ENCODE measurements at places on chromosomes 2 and 18.

- DNase-seq, result no peak
These were observed 7.2 kb upstream of the KLHL29 start for GRCh38 chr2:23377771-23378170.

DNA sequence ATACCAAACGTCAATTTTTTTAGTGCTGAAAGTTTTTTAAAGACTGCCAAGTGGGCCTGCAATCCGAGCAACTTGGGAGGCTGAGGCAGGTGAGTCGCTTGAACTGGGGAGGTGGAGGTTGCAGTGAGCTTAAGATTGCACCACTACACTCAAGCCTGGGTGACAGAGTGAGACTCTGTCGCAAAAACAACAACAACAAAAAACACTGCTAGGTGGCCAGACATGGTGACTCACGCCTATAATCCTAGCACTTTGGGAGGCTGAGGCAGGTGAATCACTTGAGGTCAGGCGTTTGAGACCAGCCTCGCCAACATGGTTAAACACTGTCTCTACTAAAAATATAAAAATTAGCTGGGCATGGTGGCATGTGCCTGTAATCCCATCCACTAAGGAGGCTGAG is 202.8 kb upstream of the COPS8 start:
- DNase-seq, result no peak

DNA sequence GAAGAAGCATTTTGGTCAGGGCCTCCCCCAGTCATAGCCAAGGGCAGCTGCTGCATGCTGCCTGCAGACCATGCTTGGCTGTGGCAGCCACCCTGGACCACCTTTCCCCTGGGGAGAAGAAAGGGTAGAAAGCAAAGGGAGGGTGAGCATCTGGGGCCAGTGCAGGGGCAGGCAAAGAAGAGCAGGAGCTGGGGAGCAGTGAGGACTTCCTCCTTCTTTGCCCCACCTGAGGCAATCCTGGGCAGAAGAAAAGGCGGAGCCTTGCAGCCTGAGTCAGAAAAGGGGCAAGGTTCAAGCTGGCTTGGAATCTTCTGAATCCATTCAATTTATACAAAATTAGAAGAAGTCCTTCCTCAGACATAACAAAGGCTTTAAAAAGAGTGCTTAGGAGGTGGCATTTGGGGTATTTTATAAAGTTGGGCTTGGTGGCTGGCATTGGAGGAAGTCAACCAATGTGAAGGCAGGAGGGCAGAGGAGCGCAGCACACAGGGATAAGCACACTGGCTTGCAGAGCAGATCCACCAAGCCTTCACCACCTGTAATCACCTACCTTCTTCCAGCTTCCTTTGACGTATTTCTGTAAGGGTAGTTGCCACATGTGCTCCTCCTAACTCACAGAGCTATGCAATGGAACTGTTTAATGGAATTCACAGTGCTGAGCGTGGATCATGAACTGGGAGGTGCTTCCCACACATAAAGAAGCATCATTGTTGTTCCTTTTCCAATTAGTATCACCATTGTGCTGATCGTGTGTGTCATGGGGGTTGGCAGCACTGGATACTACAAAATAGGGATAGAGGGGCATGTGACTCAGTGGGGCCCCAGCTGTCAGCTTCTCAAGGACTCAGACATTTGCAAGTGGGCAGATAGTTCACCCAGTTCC is 154.4 kb upstream of the EPAS1 start:
- no peak for DNase-seq

DNA sequence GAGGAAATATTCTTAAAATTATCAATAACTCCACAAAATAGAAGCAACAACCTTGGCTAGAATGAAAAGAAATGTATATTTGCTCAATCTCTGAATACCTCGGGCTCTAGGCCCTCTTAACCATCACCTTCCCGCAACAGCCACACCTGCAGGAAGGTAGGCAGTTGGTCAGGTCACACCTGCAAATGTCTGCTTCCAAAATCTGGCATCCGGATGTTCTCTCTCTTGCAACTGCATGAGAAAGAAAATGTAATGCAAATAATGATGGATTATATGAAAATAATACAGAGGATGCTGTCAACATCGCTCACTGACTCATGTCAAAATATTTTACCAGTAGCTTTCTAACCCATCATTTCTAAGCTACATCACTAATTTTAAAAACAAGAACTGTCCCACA is 148.3 kb downstream of the SATB2 start:
- DNase-seq, result no peak

DNA sequence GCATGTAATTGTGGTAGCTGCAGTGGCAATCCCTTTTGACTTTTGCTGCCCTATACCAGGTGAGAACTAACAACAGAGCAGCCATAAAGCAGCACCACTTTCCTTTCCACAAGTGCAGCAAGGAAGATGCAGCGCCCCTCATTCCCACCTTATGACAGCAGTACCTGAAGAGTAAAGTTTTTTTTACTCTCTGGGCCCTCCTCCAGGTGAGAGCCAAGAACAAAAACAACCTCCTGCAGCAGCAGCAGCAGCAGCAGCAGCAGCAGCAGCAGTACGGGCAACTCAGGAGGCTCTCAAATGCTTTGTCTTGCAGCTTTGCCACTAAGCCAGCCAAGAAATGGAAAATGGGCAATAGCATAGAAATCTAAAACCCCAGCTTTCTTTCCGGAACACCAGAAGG is 397.5 kb downstream of the FIGN start:
- no peak for DNase-seq

DNA sequence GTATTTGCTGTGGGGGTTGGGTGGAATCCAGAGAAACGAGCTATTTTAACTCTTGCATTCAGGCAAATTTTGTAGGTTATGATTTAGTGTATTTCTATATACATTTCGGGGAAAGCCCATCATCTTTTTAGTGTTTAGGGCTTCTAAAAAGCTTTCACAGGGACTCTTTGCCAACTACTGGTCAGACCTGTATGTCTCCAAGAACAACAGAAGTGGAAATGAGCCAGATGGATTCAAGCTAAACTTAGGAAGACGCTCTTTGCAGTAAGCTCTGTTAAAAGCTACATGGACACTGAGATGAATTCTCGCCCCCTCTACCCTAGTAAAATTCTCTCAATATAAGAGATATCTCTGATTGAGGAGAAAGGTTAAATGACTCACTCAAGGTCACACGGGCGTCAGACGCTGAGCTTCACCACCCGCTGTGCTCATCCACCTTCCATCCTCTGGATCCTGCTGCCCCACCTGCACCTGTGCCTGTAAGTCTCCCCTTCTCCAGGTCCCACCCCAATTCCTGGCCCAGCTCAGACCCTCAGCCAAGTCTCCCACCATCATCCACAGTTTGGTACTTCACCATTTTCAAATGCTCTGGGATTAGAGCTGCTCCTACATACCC is 85.6 kb downstream of the MARCHF4 start:
- no peak for DNase-seq

DNA sequence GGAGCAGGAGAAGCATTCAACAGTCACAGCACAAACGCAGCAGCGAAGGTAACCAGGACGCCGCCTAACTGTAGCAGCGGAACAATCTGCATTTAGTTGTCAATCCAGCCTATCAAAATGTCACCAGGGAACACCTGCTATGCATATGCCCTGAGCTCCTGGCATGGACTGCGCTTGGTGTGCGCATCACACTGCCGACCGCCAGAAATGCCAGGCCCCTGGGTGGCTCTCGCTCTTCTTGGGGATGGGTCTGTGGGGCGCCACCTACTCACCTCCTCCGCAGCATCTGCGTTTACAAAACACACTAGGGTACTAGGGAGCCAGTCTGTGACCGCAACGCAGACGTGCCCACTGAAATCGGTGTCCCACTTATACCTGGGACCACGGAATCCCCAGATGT is 31.7 kb downstream of the ZNF516 start:
- no peak for DNase-seq

- no peak for DNase-seq
These were observed 7.0 kb upstream of the SCTR start for GRCh38 chr2:119531292-119531691.

DNA sequence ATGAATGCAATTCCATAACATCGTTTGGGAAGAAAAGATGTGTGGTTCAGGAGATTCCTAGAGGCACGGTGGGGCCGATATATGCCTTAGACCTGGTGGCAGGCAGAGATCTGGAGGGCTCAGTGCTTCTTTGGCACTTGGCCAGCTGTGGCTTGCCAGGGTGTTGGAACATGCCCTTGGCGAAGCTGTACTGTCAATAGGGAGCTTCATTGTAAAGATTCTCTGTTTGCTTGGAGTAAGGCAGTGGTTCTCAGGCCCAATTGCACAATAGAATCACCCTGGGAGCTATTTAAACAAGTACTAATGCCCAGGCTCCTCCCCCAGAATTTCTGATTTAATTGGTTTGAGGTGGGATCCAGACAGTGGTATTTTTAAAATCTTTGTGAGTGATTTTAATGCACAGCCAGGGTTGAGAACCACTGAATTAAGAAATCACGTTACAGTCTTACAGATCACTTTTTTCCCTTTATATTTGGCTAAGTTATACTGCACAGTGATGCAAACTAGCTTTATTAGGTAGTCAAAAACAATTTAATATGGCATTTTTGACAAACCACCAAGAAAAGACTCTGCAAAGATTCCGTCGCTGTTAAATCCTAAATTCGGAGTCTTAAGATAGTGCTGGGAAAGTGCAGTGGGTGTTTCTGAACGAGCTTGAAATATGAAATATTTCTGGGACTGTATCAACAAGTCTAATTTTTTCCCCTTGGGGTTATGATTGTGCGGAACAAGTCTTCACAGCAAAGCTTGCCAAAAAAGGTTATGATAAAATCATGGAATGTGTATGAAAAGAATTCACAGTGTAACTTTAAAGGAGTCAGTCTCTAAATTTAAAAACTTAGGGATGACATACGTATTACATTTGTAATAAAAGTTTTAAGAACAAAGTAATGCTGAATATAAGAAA is 78.0 kb downstream of the CRIM1 start:
- no peak for DNase-seq

- DNase-seq, result no peak
These were observed 301.1 kb downstream of the PAX3 start for GRCh38 chr2:221997683-221998082.
